ENCODE measurements at places on chromosomes 16 and 17.

DNA sequence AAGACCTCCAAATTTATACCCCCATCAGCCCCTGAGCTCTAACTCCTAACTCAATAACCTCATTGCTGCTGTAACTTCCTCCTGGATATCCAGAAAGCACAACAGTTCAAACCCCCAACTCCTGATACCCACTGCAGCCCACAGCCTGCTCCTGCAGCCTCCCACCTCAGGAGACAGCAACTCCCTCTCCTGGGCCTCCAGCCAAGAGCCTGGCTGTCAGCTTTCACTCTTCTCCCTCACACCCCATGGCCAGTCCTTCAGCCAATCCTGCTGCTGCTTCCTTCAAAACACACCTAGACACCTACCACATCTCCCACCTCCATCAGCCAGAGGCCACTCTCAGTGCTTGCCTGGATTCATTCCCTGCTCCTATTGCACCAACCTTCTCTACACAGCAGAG lies 5.4 kb downstream of the GINS2 start:
- no peak for DNase-seq

DNA sequence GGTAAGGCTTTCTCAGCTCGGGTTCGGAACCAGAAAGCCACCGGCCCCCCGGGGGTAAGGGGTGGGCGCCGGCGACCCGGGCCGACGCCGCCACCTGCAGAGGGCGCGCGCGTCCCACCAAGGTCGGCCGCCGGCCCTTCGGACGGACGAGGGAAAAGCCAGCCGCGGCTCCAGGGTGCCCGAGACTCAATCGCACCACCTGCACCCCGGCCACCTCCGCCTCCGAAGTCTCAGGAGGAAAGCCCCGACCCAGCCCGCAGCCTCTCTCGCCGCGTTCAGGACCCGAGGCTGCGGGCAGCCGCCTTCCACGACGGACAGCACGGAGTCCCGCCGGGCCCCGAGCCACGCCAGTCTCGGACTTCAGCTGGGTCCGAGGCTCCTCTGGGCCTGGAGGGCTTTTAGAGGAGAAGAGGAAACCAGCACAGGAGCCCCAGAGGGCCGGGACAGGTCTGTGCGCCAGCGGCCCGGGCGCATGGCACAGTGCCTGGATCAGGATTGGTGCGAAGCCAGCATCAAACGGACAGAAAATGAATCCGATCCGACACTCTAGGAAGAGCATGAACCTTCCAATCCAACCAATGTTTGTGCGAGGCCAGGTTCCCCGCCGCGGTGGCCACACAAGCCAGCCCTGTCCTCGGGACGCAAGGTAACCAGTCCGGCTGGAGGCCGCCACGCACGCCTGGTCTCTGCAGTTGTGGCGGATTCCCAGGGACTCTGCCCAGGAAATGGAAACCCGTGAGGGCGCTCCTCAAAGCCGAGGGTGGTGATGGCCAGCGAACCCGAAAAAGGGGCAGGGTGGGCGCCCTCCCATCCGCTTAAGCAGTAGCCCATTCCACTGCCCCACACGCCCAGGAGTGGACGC lies 6.7 kb downstream of the CBX8 start:
- DNase-seq: peak; percentile 41

GRCh38 chr16:73026754-73027684 lies 20.9 kb downstream of the ZFHX3 start:
- DNase-seq: no peak

DNA sequence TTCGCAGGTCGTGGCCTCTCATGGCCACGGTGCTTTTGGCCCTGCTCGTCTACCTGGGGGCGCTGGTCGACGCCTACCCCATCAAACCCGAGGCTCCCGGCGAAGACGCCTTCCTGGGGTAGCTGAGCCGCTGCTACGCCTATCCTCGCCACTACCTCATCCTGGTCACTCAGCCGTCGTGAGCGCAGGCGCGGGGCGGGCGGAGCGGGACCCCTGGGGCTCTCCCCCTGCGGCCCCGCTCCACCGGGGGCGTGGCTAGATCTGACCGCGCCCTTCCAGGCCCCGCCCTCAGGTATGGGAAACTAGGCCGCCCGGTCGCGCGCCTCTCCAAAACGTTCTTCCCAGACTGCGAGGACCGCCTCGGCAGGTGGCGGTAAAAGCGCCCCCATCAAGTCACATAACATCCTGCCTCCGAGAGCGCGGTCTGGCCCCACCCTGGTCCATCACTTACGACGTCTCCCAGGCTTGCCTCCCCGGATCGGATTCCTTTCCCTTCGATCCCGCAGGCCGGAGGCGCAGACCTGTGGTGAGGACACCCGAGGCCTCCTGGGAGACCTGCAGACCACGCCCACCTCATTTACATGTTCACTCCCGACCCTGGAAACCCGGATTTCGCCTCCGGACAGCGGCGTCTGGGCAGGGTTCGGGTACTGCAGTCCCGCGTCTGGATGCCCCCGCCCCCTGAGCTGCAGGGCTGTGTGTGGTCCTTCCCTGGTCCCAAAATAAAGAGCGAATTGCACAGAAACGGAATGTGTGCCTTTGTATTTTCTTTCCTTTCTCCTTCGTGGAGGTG lies 91.5 kb upstream of the TMEM97 start:
- DNase-seq: peak; percentile 40

- DNase-seq: no peak
Observed at GRCh38 chr16:70739389-70739788, 53.5 kb upstream of the MTSS2 start.

GRCh38 chr17:80091376-80091775 lies 10.0 kb upstream of the GAA start:
- no peak for DNase-seq

- DNase-seq: peak; percentile 32
Observed at GRCh38 chr16:10988879-10989278, 44.5 kb downstream of the CLEC16A start.

DNA sequence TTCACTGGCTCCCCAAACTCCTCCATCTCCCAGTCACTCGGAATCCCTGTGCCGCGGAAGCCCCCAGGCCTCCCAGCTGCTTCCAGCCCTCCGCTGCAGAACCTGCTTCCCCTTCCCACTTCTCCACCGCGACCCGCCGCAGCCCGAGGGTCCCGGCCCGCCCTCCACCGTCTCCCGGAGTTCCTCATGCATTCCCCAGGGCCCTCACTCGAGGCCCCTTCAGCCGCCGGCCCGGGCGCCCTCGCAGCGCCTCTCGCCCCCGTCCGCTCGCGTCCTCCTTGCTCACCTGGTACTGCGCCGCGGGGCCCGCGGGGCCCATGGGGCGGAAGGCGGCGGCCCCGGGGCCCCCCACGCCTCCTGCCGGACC lies 329 bp downstream of the SMARCD2 start:
- DNase-seq: no peak

DNA sequence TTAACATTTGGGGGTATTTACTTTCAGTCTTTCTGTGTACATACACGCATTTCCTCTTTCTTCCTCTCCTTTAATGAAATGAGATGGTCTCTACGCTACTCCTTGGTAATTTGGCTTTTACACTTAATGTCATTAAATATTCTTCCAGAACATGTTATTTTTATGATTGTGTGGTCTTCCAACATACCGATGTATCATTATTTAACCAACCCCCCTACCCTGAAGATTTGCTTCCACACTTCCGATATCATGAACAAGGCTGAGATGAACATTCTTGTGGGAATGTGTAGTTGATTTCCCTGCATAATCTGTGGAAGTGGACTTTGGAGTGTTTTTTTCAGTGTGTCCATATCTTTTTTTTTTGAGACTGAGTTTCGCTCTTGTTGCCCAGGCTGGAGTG lies 2.3 kb upstream of the PGS1 start:
- no peak for DNase-seq

GRCh38 chr16:7964167-7964566 lies 626.1 kb downstream of the TMEM114 start:
- no peak for DNase-seq

GRCh38 chr16:642189-643049 lies 791 bp downstream of the MCRIP2 start:
- DNase-seq: peak; percentile 49

DNA sequence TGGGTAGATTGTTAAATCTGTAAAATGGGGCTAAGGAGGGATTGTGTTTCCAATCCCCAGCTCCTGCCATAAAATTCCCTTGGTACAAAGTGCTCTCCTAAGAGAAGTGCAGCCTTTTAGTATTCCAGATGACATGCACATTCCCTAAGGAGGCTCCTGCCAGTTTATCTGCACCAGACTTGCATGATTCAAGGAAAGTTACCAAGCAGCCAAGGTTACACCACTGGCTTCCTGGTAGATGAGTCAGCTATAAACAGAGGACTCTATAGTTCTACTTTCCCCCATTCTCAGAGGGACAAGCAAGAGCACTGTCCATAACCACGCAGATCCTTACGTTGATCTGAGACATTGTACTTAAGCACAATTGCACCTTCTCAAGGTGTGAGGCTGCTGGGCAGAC lies 1.9 kb downstream of the CALB2 start:
- DNase-seq: no peak

DNA sequence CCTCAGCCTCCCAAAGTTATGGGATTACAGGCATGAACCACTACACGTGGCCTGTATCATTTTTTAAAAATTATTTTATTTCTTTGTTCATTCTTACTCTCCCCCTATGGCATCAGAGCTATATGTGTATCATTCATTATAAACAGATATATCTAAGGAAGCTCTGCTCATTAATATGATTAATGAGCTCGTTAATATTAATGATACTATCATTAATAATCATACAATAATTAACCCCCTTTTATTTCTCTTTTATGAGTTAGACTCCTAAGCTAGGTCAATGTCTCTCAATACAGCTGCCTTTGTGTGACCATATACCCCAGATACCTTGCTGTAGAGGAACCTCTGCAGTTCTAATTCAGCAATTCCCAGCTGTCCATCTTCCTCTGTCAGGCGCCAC lies 4.5 kb upstream of the RSKR start:
- DNase-seq: no peak

DNA sequence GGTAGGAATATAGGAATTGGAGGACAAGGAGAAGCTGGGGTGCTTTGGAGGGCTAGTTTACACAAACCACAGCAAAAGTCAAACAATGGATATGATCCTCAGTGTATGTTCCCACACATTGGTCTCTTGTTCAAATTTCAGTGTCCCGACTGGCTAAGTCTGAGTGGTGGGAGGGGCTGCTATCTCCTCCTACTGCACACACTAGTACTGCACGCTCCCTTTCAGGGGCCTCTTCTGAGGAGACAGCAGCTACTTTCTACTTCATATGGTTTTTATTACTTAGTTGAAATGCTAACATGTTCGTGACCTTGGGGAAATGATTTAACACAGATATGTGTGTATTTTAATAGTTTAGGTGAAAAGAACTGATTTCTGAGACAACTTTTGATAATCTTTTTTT lies 18.8 kb upstream of the KRT10 start:
- no peak for DNase-seq

DNA sequence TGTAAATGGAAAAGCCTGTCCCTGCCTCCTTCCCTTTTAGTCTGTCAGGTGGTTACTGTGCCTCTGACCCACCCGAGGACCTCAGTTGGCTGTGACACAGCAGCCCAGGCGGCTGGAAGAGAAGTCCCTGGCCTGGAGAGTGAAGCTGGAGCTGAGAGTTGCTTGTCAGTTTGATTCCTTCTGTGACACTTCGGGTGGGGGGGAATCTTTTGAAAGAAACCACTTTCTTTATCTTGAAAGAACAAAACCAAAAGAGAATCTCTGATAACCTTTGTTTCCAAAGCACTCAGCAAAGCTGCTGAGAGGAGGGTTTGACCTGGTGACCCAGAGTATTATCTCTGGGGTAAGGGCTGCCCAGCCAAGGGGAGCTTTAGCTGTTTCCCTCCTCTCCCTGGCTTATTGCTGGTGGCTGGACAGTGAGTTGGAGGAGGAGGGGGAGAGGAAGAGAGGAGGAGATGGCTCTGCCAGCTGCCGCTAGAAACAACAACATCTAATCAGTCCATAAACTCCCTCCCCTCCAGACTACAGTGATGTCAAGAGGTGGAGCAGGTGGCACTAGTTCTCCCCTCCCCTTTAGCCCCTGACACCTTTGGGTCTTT lies 34.0 kb downstream of the YPEL2 start:
- DNase-seq: no peak

Measured in activated CD4-positive, alpha-beta memory T cell treated with anti-CD3 and anti-CD28 coated beads for 36 hours (primary cell).